ENCODE measurements at places on chromosomes 12 and 14. TPM values are rescaled to one million over a fixed set of nuclear protein-coding genes. Genes with fewer than 3 reads are reported as not detected.

DNA sequence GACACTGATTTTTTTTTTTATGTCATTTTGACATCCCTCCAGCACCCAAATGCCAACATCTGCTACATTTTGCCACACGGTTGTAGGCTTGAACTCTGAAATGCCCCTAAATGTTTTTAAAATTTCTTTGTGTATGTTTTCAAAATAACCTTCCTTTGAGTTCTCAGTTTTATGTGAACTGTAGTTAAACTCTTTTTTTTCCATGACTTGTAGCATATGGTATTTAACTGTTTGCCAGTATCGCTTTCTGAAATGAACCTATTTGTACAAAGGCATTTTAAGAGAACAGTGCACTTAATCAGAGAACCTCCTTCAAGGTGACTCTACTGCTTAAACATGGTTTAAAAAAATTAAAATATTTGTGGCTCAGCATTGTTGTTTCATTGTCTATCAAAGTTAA is 61.5 kb downstream of the PDE3A start:
- no peak for DNase-seq
- H3K27me3 ChIP-seq, result no peaks in the 10 kb centered on the region
- H3K4me1 ChIP-seq, result no peaks in the 10 kb centered on the region
- no peaks in the 10 kb centered on the region for H3K36me3 ChIP-seq
- no peak overlapping the region for H3K4me3 ChIP-seq

DNA sequence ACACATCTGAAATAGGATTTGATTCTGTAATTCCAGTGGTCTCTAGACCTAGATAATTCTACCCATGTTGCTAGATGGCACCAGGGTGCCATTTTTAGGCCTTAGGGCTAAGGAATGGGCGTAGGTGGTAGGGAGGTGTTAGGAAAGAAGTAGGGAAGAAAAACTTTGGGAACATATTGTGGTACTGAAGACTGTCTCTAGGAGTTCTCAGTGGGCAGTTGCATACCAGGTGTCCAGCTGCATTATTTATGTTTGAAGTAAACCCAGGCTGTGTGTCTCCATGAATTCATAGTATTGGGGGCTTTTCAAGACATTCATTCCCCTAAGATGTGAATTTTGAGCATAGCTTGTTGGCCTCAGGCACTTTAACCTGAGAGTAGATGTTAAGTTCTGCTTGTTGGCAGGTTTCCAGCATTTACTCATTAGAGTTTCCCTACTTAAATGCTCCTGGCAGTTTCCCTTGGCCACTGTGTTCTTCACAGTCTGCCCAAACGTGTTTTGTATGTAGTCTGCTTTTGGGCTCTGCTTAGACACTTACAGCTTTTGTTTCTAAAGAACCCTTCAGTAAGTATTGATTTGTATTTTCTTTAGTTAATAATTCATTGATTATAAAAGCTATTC is 31.5 kb upstream of the CCT2 start:
- no peak overlapping the region for H3K4me3 ChIP-seq
- no peak for DNase-seq
- H3K27me3 ChIP-seq, result no peaks in the 10 kb centered on the region
- no peak overlapping the region for H3K27ac ChIP-seq

GRCh38 chr12:25958428-25959070 is at the start of gene RASSF8:
Gene RASSF8, plus strand, starts transcription at chr12:25958682. Its CDS starts 96,662 bp downstream, at chr12:26055344.
- no peak within 1 kb of the TSS for H3K27ac ChIP-seq
- no peaks in the 10 kb centered on the region for H3K36me3 ChIP-seq
- H3K4me3 ChIP-seq, result peak within 1 kb of the TSS; percentile 40
- H3K27me3 ChIP-seq, result peaks cover 9% of the 10 kb centered on the region
- H3K4me1 ChIP-seq, result peaks cover 12% of the 10 kb centered on the region
- no peak for DNase-seq

RACGAP1 gene
- 11.6 TPM for total RNA-seq

Data from natural killer cell (primary cell).